Activated T-cell treated with anti-CD3 and anti-CD28 coated beads, Interleukin-2, amount 50 U/mL, for 1 hour (primary cell): ENCODE measurements at places on chromosomes 5 and 9.

DNA sequence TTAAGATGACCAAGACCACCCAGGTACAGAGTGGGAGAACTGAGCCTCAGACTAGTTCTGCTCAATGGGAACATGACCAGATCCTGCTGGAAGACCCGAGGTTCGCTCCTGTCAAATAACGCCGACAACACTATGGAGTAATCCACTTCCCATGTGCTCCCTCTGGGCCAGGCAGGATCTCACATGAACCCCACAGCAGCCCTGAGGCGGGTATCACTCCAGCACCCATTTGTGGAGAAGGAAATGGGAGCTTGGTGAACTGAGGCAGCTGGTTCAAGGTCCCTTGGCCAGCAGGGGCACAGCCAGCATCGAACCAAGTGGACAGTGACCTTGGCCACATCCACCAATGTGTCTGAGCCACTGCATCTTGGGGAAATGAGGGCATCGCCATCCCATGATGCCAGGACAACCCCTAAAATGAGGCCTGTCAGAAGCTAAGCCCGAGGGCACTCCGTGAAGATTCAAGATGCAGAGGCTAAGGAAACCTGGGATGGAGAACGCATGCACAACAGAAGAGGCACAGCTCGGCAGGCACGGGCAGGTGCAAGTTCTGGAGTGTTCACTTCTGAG is 8.5 kb downstream of the ANKS6 start:
- DNase-seq = no peak

DNA sequence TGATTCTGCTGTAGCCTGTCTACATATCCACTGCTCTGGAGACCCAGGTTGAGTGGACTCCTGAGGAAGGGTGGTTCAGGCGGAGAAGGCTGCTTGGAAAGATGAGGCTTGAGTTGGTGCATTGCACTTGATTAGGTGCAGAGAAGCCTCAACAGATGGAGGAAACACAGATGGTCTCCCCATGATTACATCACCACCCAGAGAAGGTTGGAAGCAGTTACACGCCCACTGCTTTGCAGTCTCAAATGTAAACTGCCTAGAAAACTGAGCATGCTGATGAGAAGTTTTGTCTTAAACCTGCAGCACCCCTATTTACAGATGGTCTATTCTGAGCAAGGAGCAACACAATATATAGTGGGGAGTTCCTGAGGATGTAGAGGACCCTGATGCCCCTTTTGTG is 266.6 kb downstream of the PIK3R1 start:
- no peak for DNase-seq

GRCh38 chr5:171409164-171410136 is 10.0 kb upstream of the FGF18 start:
- peak; percentile 9 for DNase-seq

GRCh38 chr5:96318569-96319110 is 114.4 kb downstream of the PCSK1 start:
- DNase-seq = no peak

DNA sequence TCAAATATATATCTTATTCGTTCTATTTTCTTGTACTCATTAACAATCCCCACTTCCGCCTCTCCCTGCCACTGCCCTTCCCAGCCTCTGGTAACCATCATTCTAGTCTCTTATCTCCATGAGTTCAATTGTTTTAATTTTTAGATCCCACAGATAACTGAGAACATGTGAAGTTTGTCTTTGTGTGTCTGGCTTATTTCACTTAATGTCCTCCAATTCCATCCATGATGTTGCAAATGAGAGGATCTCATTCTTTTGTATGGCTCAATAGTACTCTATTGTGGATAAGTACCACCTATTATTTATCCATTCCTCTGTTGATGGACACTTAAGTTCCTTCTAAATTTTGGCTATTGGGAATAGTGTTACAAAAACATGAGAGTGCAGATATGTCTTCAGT is 17.2 kb upstream of the CMYA5 start:
- DNase-seq = no peak
